ENCODE measurements at places on chromosomes 16 and 17.

DNA sequence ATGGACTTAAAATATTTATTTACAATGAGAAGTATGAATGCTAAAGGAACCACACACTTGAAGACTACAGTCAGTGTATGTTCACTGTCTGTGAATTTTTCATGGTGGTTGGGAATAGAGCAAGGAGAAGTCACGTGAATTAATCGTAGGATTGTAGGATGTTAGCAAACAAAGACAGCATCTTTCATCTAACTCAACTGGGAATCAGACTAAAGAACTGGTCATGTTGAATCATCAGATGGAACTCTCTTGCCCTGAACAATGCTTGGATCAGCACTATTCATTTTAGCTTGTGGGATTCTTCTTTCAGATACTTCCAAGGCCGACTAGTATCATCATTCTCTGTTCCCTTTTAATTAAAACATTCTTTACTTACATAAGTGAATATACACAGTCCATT lies 18.1 kb downstream of the KCNJ2 start:
- no peak for DNase-seq

DNA sequence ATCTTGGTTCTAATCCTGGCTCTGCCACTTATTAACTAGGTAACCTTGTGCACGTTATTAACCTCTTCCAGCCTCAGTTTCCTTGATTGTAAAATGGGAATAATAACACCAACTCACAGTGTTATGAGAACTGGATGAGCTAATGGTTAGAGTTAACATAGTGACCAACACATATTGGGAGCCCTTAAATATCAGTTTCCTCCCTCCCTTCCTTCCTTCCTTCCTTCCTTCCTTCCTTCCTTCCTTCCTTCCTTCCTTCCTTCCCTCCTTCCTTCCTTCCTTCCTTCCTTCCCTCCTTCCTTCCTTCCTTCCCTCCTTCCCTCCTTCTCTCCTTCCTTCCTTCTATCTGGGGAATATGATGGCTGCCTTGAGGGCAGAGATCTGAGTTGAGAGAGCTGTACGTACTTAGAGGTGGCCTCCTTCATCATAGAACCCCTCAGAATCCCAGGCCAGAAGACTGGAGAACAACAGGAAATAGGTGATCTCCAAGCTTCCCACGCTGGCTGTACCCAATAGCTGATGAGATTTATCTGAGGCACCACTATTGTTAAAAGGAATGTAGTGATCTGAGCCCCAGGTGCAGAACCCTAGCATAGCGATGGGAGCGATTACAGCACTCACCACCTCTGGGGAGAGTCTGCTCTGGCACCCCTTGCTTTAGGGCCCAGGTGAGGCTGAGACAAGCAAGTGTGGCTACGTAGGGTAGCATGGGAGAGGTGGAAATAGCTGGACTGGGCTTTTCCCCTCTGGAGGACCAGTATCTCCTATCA lies 26.2 kb downstream of the CCR7 start:
- DNase-seq = no peak

- no peak for DNase-seq
Observed at GRCh38 chr17:62870552-62870971, 62.4 kb upstream of the MARCHF10 start.

DNA sequence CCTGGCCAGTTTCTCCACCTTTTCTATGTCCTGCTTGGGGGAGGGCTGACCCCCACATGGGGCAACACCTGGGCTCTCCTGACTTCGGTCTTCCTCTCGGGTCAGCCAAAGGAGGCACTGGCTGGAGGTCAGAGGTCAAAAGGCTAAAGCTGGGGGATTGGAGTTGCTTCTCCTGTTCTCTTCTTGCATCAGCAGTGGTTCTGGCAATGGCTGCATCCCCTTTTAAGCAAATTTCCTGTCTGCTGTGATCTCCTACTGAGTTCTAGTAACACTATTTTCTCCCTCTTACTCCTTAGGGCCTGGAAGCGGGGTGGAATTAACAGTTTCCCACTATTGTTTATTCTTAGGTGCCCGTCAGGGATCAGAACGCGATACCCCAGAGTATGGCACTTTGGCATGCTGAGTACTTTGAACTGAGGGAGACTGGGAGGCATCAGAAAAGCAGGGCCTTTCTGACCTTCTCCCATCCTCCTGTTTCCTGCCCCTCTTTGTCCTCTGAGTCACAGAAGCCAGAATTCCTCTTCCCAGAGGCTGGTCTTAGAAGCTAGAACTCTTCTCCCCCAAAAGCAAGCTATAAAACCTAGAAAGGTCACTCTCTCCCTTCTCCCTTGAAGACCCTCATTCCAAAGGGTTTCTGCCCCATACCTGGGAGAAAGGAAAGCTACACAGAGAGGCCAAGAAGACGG lies 268.2 kb downstream of the STX8 start:
- DNase-seq = no peak

- no peak for DNase-seq
Observed at GRCh38 chr17:63954402-63955063, 18.2 kb downstream of the SCN4A start.

DNA sequence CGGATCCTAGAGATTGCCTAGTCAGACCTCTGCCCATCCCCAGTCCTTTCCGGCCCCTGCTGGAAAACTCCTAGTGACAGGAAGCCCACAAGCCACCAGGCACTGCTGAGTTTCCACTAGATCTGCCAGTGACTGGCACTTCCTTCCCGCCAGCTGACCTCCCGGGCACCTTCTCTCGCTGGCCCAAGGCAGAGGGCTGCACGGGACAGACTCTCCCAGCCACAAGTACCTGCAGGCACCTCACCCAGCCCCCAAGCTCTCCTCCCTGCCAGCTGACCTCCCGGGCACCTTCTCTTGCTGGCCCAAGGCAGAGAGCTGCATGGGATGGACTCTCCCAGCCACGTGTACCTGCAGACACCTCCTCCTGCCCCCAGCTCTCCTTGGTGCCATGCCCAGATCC lies 66.3 kb upstream of the DOC2B start:
- no peak for DNase-seq

- no peak for DNase-seq
Observed at GRCh38 chr16:65838001-65838400, 528.5 kb upstream of the CDH5 start.

DNA sequence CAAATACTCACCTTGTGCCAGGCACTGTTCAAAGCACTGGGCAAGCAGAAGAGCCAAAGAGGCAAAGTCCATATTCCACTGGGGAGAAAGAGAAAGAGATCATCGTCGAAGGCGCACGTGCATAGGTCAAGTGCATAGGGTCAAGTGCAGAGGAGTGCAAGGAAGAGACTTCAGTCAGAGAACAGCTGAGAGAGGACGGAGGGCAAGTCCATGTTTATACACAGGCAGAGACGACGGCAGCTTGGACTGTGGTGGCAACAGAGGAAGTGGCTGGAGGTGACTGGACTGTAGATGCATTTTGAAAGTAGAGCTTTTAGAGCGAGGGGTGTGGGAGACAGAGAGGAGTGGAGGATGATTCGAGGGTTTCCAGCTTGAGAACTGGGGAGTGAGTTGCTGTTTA lies 74.7 kb upstream of the SDK2 start:
- DNase-seq = no peak

GRCh38 chr17:7004398-7005253 lies 7.8 kb upstream of the RNASEK start:
- DNase-seq = no peak

DNA sequence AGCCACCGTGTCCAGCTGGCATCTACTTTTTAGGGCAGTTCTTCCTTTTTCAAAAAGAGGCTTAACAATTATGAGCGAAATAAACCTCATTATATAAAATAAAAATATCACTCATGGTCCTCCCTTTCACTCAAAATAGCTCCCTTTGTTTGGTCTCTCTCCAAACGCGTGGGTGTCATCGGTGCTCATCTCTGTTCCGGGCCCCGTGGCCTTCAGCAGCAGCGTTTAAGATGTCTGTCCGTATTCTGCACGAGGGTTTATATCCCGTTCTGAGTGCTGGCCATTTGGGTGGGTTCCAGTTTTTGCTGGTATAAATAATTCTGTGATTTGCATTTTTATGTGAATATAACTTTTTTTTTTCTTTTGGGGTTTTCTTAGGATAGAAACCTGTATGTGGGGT lies 33.4 kb downstream of the PRMT7 start:
- no peak for DNase-seq

GRCh38 chr17:57372156-57372555 lies 115.8 kb downstream of the MSI2 start:
- DNase-seq = no peak

DNA sequence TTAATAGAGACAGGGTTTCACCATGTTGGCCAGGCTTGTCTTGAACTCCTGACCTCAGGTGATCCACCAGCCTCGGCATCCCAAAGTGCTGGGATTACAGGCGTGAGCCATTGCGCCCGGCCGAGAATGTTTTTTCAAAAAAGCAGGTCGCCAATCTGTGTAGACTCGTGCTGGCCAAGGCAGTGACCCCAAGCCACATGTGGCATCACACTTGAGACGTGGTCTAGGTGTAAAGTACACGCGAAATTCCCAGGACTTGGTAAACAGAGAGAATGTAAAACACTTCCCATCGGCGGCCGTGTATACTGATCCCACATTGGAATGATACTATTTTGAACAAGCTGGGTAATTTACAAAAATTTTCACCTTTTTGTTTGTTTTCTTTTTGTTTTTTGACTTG lies 41.1 kb downstream of the TBC1D16 start:
- no peak for DNase-seq

- no peak for DNase-seq
Observed at GRCh38 chr16:7025616-7026190, 306.9 kb upstream of the RBFOX1 start.

GRCh38 chr16:54690710-54691109 lies 240.0 kb upstream of the IRX5 start:
- no peak for DNase-seq

- DNase-seq = no peak
Observed at GRCh38 chr17:50934672-50935220, 68.6 kb upstream of the TOB1 start.

DNA sequence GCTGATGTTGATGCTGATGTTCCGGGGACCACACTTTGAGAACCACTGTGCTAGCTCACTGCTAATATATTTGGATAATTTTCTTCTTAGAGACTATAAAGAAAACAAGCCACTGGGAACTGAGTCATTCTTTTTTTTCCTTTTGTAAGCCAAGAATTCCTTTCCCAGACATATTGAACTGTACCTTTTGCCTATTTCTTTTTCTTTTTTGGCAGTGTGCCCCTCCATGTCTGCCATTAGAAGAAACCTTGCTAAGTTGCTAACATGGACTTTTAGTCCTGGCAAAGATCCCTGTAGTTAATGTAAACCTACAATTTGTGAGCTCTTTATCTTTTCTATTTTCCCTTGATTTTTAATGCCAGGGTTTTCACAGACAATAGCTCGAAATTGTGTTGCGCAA lies 17.3 kb upstream of the ERCC4 start:
- DNase-seq = no peak

- no peak for DNase-seq
Observed at GRCh38 chr16:16036359-16036792, 87.0 kb downstream of the ABCC1 start.

DNA sequence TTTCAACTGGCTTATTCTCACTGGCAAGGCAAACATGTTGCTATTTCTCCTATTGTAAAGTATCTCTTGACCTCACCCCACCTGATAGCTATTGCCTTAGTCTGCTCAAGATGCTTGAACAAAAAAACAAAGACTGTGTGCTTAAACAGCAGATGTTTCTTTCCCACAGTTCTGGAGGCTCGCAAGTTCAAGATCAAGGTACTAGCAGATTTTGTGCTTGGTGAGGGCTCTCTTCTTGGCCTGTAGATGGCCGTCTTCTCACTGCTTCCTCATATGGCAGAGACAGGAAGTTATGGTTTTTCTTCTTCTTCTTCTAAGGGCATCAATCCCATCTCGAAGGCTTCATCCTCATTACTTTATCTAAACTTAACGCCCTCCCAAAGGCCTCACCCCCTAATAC lies 109.7 kb upstream of the CLEC3A start:
- DNase-seq = no peak

GRCh38 chr16:2840914-2841313 lies 10.8 kb downstream of the ZG16B start:
- no peak for DNase-seq

GRCh38 chr17:19021622-19022083 lies 17.1 kb upstream of the FAM83G start:
- peak; percentile 37 for DNase-seq

- DNase-seq = no peak
Observed at GRCh38 chr16:59210955-59211541, 476.9 kb upstream of the GOT2 start.
